ENCODE measurements at places on chromosomes 3 and 15.
A peak's percentile ranks its signal among the peaks of the same experiment; 100 is the strongest.

DNA sequence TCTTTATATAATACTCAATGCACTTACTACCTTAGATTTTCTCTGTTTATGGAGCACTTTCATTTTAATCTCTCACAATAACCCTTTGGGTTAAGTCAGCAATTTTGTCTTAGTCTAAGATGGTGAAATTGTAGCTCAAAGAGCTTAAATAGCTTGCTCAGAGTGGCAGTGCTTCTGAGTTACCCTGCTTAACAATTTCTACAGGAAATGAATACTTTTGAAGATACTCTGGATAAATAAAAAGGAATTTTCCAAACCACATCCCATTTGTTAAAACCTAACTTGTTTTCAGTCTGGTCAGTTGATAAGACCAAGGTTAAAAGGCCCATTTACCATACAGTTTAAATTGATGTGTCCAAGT, 37.2 kb downstream of the HMG20A start:
- DNase-seq = no peak

- no peak for DNase-seq
These were observed 357.1 kb upstream of the CFAP20DC start for GRCh38 chr3:59406943-59407342.

- no peak for DNase-seq
These were observed 523.7 kb upstream of the TGFBR2 start for GRCh38 chr3:30082652-30083051.

- DNase-seq = no peak
These were observed 72.1 kb upstream of the EPHB1 start for GRCh38 chr3:134722969-134723368.

DNA sequence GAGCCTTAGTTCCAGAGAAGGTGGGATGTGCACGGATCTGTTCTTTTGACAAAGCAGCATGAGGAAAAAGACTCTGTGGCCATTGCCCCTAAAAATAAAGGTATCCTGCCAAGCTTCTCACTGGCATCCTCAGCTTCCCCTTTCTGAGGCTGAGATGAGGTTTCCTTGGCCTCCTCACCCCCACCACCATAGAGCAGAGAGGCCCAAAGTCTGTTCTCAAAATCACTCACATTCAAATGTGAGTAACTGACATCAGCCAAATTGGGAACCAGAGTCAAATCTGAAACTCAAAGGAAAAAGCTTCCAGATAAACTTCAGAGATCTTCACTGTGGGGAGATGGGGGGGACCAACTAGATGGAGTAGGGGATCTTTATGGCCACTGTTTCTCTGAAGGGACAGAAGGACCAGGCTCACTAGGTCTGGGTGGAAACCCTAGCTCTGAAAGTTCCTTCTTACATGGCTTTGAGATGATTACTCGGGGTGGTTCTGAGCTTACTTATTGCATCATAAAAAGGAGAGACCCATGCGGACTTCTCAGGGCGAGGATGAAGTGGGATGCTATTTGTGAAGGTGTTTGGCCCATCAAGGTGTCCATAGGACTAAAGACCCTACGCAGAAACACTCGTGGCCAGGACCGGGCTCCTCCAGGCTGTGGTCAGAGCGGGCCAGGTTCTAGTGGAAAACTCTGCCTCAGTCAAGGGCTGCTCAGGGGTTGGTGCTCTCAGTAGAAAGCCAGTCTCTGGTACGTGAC, 61.5 kb upstream of the MEF2A start:
- no peak for DNase-seq

DNA sequence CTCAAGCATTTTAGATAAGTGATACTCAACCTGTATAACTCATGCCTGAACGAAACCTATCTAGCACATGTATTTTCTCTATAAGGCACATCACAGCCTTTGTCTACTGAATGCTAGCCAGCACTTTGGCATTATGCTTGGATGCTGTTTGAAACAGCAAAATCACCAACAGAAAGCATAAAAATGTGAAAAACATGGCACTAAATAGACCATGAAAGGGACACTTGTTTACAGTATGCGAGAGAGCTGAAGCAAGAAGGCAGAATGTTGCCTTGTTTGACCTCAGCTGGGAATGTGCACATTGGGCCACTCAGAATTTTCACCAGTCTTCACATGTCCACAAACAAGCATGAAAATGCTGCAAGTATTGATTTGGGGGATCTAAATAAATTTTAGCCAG, 59.5 kb downstream of the MINDY2 start:
- DNase-seq = no peak

- no peak for DNase-seq
These were observed 217.6 kb downstream of the KBTBD8 start for GRCh38 chr3:67215690-67216089.

DNA sequence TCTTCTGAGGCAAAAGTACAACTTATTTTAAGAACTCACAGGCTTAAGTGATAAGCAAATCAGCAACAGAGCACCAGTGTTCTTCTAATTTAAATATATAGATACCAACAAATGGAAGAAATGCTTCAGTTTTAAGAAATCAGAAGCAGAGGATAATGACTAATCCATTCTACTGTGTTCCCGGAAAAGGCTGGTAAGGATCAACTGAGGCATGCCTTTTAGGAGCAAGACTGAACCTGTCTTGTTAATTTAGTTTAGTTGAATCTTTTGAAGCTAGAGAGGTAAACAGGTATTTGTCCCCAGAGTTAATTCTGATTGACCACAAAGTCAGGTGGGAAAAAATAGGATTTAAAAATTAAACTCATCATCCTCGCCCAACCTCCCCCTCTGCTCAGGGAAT, 51.8 kb downstream of the TAMM41 start:
- no peak for DNase-seq

DNA sequence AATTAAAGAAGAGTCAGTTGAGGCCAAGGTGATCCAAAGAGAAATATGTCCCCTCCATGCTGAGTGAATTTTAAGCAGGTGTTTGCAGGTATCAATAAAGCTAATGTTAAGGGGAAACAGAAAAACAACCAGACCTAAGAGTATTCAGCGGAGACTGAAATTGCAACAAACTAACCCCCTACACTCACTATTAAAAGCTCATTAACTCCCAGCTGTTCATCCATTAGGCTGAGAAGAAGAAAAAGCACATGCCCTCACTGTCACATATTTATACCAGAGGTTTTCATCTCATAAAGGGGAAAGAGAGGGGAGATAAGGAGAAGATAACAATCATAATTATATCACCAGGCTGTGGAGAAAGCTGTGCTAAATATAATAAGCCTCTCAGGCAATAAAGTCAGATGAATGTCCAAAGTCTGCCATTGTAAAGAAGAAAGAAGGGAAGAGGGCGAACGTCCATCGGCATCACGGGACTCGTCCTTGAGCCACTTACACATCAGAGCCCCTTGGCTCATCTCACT, 145.2 kb downstream of the TAFA4 start:
- peak; percentile 46 for DNase-seq

DNA sequence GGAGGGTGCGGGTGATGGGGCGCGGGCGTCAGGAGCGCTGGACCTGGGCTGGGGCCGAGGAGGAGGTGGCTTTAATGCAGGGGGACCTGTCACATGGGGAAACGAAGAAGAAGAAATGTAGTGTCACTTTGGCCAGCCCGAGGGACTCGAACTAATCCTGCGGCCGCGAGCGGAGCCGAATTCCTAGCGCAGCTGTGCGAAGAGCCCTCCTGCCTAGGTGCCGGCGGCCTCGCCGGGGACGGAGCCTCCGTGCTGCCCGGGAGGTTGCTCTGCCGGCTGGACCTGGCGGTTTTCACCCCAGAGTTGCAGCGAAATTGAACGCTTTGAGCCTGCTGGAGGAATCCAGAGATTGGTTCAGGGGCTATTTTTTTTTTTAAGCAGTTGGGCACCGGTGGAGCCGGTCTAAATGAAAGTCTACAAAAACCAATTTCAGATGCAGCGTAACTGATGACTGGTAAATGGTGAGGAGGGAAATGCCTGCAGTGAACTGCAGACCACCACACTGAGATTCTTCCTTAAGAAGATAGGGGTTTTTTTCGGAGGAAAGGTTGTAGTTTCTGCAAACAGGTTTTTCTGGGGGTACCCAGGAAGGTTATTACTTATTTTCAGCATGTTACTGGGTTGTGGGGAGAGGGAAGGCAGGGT, 662 bp downstream of the TMEM108 start:
- peak; percentile 24 for DNase-seq

GRCh38 chr3:194328053-194328657, 23.0 kb downstream of the CPN2 start:
- DNase-seq = no peak

DNA sequence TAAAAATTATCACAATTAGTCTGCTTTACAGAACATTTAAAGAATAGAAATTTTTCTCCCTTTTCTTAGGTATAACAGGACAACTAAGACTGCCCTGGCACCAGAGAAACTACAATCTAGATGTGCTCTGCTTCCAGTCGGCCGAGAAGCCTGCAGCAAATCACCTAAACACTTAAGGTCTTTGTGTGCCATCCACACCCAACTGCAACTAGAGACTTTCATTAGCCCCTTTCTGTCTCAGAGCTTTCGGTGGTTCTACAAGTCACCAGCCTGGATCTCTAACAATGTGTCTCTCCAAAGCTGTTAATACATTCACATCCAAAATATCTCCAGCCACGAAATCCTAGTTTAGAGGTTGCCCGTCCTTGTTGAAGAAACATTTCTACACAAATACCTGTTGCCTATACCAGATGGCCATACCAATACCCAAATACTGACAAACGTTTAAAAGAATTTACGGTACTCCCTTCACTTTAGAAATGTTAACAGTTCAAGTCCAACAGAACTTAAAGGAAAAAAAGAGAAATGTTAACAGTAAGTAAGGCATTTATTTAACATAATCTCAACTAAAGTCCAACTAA, 6.7 kb downstream of the PRC1 start:
- DNase-seq = no peak

DNA sequence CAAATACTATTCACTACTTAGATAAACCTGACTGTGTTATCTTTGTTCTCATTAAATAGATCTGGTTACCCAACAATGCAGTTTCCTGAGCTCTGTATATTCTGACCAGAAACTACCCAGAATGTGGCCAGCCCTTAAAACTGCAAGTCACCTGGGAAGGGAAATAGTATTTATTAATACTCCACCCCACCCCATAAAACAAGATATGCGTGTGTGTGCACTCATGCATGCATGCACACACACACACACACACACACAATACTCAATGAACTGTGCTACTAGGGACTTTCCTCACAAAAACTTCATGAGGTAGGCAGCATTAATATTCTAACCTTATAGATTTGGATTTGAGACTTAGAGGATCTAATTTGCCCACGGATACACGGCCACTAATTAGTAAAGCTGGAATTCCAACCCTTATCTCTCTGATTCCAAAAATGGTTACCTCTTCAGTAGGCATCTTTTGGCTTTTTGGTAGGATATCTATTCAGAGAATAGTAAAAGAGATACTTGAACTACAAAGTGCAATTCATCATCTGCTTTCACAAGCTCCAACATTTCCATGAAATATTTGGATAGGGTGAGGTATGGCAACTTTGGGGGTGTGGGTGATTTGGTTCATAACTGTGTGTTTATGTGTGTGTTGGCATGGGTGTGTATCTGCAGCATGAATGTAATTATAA, 197.0 kb upstream of the CFAP20DC start:
- DNase-seq = no peak

DNA sequence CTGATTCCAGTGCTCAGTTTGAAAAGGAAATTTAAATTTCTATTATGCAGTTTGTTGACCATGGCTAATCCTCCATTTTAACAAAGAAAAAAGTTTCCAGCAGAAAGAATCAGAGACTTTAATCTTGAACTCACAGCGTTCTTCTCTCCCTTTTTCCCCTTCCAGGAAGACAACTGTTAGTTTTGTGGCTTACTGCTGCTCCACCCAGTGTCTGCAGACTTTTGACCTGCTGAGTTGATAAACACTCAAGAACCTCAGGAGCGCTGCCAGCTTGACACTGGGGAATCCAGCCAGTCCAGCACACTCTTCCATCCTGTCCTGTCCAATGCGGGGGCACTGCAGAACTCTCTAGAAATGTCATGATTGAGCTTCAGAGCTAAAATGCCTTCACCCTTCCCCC, 134.6 kb downstream of the LRRC28 start:
- no peak for DNase-seq

DNA sequence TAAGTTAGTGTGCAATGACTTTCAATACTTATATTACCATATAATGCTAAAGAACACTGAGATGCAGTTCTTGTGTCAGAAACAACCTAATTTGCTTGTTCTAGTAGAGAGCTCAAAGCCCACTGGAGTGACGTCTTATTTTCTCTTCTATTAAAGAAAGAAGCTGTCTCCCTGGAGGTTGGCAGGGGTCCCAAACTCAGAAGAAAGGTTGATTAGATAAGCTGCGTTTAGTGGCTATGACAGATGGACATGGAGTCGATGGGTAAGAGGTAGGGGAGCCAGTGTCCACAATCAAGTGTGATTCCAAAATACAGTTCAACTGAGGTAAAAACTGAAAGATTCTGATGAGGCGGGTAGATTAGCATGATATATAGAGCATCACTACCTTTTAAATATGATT, 363.6 kb downstream of the NLGN1 start:
- no peak for DNase-seq

- no peak for DNase-seq
These were observed 86.4 kb upstream of the TTBK2 start for GRCh38 chr15:43006991-43007390.

DNA sequence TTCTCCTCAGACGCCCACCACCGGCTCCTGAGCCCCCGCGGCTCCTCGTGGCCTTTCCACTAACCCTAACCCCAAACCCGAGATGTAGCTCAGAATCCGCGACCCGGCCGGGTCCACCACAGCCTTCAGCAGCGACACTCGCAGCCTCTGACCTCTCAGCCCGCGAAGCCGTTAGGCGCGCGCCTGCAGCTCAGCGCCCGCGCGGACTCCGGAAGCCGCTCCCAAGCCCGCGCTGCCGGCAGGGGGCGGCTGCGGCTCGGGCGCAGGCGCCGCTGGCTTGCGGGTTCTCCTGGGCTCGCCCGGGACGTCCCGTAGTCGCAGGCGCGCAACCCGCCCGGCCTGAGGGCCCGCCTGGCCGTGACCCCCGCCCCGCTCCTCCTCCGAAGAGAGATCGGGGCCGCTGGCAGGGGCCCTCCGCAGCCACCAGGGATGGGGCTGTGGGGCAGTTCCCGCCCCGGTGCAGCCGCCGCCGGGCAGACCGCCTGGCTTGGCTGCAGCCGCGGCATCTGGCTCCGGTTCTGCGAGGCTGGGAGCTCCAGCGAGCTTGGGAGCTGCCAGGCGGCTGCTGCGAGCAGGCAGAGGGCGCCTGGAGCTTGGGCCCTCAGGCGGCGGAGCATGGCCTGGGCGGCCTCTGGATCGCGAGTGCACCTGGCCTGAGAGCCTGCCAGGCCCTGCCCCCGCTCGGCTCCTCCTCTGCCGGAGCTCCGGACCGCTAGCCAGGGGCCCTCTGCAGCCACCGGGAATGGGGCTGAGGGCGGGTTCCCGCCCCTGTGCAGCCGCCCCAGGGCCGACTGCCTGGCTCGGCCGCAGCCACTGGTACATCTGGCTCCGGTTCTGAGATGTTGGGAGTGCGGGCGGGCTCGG, 120.7 kb downstream of the LMLN start:
- DNase-seq = peak; percentile 97

DNA sequence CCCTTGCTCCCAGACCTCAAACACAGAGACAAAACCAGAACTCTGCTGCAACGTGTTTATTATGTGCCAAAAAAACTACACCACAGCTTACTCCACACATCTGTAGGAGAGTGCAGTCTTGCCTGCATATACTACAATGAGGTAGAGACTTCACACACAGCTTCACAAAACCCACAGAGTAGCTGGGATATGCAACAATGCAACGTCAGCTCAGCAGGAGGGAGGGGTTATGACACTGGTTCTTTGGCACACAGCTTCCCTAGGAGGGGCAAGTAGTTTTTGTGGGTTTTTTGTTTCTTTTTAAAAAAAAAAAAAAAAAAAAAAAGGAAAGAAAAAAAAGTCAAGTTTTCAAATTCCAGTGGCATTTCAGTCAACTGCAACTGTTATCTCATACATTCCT, 2.9 kb upstream of the RPS17 start:
- peak; percentile 64 for DNase-seq

Data from left lung (tissue), 14 donors.